Stimulated activated CD8-positive, alpha-beta memory T cell treated with anti-CD3 and anti-CD28 coated beads, Interleukin-7, amount 100 ng/mL, for 4 hours (primary cell): ENCODE measurements at places on chromosomes 7 and 10.

GRCh38 chr7:109020251-109020650 lies 450.6 kb downstream of the DNAJB9 start:
- DNase-seq = no peak

DNA sequence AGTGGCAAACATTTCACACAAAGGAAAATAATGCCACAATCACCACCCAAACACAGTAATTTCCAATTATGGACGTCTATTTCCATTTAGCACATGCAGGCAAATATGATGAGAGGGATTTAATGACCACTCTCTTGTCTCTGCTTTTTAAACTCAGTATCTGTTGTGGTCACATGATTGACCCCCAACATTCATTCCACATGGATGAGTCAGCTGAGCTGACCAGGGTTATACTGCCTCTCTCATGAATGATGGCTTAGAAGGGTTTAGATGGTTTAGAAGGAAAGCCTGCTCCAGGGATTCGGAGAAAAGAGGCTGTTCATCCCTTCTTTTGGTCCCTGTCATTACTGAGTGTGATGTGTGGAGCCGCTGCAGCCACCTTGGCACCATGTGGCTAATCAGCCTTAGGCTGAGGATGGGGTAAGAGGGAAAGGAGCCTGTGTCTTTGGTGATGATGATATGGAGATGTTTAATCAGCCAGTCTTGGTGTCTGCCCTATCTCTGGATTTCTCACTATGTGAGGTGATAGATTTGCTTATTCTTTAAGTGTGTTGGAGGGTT lies 38.2 kb upstream of the JAKMIP3 start:
- DNase-seq = no peak

DNA sequence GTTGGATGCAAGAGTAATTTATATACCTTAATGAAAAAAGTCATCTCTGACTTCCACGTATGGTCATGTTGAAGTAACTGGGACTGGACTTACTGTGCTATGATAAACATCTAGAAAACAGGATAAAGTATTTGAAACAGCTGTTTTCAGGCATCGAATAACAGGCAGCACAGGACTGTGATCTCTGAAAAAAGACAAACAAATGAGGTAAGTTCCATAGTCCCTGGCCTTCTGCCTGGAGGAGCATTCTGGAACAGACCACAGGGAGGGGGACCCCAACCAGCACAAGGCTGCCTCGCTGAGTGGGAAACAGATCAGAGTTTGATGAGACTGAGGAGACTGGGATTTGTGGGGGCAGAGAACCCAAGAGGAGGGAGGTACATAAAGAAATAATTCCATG lies 89.1 kb upstream of the HABP2 start:
- no peak for DNase-seq

DNA sequence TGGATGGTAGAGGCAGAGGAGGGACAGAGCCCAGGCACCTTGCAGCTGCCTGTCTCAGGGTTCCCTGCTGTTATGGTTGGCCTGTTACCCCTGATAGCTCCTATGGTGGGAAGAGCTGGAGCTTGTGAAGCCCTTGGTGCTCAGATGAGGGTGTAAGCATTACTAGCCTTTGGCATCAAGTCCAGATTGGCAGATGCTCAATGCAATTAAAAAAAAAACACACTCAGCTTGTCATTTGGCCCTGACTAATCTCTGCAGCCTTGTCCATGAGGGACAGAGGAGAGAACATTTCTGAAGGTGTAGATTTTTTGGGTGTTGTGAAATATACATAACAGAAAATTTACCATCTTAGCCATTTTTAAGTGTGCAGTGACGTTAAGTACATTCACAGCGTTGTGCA lies 86.3 kb downstream of the PLPP4 start:
- DNase-seq = no peak

GRCh38 chr7:36161996-36162395 lies 8.9 kb downstream of the EEPD1 start:
- no peak for DNase-seq
